ENCODE measurements at places on chromosomes 7 and 10.

- no peak for DNase-seq
Measured at GRCh38 chr10:24645784-24646183, 77.9 kb downstream of the ARHGAP21 start.

DNA sequence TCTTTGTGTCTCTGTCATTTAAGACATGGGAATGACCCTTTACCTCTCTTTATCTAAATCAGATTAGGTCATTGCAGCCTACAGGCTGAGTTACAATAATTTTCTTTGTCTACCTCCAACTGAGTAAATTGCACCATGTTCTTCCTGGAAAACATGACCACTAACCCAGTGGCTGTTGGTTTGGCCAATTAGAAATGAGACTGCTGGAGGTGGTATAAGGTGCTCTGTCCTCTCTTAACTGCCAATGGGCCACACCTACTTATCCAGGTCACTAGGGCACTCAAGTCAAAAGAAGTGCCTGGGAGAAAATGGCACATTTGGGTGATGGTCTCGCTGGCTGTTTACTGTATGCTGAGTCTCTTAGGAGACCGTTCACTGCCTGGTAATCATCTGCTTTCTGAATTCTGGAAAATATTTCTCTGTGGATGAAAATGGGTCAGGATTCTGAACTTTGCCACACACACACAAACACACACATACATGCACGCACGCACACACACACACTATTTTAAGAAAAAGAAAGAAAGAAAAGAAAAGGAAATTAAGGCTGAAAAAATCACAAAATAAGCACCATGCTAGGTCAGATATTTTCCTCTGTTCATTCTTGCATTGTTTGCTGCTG lies 16.4 kb downstream of the STAMBPL1 start:
- no peak for DNase-seq

DNA sequence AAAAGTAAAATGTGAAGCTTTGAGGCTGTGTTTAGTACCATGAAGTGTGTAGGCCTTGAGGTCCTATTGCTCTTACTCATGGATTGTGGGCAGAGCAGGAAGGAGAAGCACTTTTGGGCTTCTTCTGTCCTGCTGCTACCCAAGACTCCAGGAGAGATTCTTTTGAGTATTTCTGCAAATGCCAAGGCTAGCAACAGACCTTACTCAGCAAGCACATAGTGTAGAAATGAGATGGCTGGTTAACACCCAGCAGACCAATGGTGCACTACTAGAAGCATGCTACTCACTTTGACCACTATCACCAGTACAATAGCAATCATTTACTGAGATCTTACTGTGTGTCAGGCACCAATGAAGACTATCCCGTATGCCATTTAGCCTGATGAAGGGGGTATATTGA lies 3.2 kb downstream of the PLPP4 start:
- no peak for DNase-seq

DNA sequence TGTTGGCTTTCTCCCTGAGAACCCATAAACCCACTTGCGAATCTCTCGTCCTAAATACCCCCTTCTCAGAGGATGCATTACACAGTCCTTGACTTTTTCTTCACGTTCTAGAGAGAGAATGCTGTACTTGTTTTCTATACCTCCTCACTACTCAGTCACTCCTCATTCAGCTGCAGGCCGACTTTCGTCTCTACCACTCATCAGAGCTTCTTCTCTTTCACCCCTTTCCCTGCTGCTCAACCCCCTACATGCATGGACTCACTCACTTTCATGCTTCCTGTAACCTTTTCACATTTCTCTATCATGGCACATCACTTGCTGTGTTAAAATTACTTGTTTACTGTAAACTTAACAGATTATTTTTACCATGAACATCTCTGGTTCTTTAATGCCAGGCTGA lies 19.8 kb downstream of the MDFIC start:
- DNase-seq, result no peak

DNA sequence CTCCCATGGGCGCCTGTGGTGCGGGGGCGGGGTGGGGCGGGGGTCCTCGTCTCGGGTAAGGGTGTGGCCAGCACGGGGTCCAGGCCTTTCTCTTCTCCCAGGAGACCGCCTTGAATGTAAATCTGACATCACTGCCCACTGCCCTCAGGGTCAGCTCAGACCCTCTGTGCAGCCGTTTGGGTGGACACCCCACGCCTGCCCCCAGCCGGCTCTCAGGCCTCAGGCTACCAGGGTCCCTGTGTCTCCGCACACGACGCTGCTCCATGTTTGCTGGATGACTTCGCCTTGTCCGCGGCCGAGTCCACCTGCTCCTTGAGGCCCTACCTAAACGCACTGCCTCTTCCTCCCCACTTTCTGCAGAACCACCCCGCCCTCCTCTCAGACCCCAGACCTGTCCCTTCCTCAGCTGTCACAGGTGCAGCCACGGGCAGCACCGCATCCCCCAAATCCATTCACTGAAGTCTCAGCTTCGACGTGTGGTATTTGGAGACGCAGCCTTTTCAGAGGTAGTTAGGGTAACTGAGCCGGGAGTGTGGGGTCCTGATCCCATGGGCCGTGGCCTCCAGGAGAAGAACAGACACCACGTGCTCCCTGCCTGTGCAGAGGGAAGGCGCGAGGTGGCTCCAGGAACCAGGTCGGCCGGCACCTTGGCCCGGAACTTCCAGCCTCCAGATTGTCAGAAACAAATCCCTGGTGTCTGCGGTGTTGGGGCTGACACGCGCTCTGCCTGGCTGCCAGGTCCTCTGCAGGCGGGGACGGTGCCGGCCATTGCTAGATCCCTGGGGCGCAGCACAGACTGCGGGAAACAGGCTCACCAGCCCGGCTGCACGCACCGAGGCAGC lies 97.4 kb upstream of the DIP2C start:
- peak; percentile 5 for DNase-seq

All from GM03348 (cell line).